ENCODE measurements at places on chromosomes 7 and 10.
A peak's percentile ranks its signal among the peaks of the same experiment; 100 is the strongest.

DNA sequence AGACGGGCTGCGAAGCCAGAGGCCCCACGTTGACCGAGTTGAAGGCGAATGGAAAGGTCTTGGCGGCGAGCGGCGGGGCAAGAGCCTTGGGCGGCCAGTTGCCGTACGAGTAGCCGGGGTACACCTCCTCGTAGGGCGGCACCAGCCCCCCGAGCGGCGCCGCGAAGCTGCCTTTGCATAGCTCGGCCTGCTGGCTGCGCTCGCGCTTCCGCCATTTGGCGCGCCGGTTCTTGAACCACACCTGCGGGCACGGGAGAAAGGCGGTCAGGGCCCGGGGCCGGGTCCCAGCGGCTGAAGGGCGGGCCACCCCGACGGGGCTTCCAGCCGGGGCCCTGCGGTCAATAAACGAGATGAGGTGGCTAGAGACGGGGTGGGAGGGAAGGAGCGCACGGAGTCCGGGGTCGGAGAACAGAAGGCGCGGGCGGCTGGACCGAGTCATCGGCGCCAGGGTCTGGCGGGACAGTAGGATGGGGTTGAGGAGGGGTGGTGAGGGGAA lies 4.8 kb downstream of the ELOVL3 start:
- DNase-seq, result no peak

- peak; percentile 17 for DNase-seq
These were observed 7.3 kb downstream of the LRRN3 start for GRCh38 chr7:111098011-111098925.

DNA sequence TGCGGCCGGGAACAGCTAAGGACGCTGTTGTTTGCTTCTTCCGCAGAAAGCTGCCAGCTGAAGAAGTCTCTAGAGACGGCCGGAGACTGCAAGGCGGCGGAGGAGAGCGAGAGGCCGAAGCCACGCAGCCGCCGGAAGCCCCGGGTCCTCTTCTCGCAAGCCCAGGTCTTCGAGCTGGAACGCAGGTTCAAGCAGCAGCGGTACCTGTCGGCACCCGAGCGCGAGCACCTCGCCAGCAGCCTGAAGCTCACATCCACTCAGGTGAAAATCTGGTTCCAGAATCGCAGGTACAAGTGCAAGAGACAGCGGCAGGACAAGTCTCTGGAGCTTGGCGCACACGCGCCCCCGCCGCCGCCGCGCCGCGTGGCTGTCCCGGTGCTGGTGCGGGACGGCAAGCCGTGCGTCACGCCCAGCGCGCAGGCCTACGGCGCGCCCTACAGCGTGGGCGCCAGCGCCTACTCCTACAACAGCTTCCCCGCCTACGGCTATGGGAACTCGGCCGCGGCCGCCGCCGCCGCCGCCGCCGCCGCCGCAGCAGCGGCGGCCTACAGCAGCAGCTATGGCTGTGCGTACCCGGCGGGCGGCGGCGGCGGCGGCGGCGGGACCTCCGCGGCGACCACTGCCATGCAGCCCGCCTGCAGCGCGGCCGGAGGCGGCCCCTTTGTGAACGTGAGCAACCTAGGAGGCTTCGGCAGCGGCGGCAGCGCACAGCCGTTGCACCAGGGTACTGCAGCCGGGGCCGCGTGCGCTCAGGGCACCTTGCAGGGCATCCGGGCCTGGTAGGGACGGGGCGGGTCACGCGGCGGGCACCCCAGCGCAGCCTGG lies 2.4 kb downstream of the NKX2-3 start:
- DNase-seq, result no peak

DNA sequence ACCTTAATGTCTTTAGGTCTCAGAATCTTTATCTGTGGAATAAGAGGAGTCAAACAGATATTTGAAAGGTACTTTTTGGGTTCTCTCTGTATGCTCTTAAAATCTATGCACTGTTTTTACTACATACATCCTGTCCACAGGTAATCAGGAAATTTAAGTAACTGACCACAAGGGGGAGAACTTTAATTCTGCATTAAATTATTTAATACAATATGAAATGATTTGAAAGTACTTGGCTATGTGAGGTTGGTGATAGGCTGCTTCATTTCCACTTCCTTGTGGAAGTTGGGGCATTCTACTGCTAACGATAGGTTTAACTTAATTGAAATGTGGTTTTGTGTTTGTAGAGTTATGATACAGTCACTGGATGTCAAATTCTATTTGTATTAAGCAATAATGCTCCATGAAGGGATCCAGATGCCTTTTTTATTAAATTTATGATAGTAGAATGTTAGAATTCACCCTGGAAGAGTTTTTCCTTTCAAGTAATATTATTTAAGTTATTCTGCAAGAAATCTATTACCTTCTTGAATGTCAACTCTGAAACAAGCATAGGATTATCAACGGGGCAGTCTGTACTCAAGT lies 6.0 kb downstream of the TEX47 start:
- no peak for DNase-seq

- no peak for DNase-seq
These were observed 40.0 kb downstream of the FANK1 start for GRCh38 chr10:125936331-125936730.

- DNase-seq, result no peak
These were observed 4.1 kb upstream of the LIPN start for GRCh38 chr10:88755753-88756152.

DNA sequence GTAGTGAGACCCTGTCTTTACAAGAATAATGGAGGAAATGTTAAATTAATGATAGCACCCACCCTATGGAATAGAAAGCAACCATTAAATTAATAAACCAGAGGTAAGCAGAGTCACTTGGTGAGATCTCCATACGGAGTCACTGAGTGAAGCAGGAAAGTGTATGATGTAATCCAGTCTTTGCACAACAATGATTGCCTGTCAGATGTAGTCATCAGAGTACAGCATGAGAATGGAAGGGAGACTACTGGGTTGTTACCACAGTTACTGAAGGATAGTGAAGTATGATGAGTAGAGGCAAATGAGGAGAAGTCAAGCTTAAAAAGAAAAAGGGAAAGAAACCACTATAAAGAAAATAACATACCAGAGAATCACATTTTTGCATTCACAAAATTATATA lies 371.9 kb upstream of the SHH start:
- DNase-seq, result no peak

- no peak for DNase-seq
These were observed 14.5 kb upstream of the PAX2 start for GRCh38 chr10:100730725-100731406.

GRCh38 chr7:77327067-77327931 lies 88.8 kb downstream of the GSAP start:
- no peak for DNase-seq

GRCh38 chr7:69301253-69301652 lies 297.0 kb upstream of the AUTS2 start:
- DNase-seq, result no peak

- no peak for DNase-seq
These were observed 152.7 kb upstream of the PCBD1 start for GRCh38 chr10:71040846-71041605.

DNA sequence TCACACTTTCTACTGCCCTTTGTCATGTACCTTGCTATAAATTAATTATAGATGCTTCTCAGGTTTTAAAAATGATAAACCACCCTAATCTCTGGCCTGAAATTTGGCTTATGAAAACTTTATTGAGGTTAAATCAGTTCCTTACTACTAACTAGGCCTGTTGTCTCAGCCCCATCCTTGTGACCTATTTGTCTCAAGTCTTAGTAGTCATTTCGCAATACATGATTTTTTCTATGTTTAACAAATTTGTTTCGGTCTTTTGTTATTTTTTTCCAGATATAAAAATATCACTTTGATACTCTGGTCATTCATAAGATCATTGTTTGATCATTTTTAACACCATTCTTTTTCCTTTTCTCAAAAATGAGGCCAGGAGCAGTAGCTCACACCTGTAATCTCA lies 411.6 kb downstream of the GFRA1 start:
- no peak for DNase-seq

DNA sequence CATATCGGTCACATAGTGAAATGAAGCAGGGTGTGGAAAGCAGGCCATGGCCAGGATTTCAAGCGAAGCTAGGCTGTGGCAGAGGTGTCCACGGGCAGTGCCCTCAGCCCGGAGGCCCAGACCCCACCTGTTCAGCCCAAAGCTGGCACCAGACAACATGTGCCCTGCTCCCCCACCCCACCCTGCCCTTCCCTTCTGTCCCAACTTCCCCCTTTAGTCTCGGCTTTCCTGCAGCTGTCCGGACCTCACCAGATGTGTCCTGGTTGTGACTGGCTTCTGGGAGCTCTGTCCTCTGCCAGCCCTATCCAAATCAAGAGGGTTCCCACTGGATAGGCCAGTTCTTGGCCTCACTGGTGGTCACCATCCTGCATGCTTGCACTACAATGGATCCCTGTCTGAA lies 37.3 kb downstream of the ADAM12 start:
- DNase-seq, result no peak

- no peak for DNase-seq
These were observed 441 bp downstream of the BMI1 start for GRCh38 chr10:22321156-22321923.

GRCh38 chr7:39946693-39947092 lies 3.4 kb upstream of the CDK13 start:
- no peak for DNase-seq

DNA sequence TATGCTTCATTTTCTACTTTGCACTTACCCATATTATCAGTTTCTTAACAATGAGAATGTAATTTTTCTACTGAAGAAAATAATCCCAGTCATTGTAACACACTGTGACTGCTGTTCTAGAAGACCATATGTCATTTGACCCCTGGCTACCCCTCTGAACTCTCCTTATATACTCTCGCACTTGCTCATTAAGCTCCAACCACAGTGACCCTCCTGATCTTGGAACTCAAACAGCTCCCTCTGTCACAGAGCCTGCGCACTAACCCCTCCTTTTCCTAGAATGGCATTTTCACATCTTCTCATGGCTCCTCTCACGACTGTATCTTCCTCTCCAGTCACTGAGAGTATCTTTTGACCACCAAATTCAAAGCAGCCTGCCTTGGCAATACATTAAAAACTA lies 169.7 kb downstream of the CACNA2D1 start:
- no peak for DNase-seq

DNA sequence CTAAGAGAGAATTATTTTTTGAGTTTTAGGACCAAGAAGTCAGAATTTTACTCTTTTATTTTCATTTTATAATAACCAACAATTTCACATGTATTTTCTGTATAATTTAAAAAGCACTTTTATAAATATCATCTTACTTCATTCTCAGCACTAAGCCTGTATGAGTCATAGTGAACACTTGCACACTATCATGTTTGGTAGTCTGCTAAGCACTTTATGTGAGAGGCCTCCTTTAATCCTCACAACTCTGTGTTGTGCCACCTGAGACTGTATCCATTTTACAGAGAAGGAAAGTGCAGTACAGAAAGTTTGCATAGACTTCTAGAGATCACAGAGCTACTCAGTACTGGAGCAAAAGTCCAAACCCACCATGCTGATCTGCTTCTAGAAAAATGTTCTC lies 939.6 kb downstream of the NRG3 start:
- DNase-seq, result no peak

DNA sequence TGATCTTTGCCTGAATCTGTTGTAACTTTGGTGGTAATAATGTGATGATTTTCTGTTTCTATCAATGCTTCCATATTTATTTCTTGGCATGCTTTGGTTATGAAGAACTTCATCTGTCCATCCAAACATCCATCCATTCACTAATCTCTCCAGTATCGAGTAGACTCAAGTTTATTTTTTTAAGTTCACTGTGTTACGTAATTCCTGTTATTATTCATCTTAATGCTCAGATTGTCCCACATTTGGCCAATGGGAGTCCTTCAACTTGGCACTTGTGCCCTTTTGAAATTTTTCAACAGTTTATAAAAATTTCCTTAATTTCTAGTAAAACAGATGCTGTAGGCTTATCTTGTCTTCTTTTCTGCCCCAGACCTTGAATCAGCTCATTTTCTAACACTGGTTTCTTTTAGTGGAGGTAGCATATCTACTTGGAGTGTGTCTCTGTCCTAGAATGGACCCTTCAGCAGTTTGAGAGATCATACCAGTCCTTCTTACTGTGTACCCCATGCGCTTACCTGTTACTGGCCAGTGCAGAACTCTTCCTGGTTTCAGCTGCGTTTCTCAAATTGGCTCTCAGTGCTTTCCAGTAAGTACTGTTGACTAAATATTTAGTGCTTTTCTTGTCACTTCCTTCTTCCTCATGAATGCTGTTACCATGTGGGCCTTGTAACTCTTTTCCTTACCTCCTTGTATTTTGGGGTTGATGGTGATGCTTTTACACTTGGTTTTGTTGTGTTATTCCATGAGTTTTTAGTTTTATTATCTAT lies 100.8 kb downstream of the MLLT10 start:
- no peak for DNase-seq

- DNase-seq, result no peak
These were observed 32.5 kb downstream of the LANCL2 start for GRCh38 chr7:55397617-55398016.

GRCh38 chr10:68171539-68172080 lies 60.3 kb downstream of the ATOH7 start:
- DNase-seq, result no peak
